CMK (cell line): ENCODE measurements at places on chromosomes 1 and 21.

DNA sequence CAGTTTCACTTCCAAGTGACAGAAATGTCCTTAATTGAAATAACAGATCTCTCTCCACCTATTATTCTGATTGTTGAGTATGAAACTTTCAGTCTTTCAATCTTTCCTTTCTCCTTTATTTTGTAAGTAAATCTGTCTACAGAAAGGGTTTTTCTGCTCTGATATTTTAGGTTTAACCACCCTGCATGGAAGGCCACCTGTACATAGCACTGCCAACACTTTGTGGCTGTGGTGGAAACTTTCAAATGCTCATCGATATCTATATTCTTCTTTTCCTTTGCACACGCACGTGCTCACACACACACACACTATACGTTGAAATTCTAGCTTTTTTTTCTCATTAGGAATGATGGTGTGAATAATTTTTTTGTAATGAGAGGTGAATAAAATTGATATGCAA is 1179.3 kb downstream of the KCNT2 start:
- DNase-seq, result no peak

DNA sequence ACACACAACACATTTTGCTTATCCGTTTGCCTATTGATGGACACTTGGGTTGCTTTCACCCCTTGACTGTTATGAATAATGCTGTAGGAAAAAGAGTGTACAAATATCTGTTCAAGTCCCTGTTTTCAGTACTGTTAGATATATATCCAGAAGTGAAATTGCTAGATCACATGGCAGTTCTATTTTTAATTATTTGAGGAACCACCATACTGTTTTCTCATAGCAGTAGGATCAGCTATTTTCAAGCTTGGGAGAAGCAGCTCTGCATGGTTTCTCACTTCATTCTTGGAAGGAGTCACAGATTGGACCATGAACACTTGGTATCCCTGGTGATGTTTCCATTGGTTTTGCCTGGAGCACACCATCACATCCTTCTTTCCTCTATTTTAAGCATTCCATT is 114.4 kb upstream of the ZP4 start:
- no peak for DNase-seq

DNA sequence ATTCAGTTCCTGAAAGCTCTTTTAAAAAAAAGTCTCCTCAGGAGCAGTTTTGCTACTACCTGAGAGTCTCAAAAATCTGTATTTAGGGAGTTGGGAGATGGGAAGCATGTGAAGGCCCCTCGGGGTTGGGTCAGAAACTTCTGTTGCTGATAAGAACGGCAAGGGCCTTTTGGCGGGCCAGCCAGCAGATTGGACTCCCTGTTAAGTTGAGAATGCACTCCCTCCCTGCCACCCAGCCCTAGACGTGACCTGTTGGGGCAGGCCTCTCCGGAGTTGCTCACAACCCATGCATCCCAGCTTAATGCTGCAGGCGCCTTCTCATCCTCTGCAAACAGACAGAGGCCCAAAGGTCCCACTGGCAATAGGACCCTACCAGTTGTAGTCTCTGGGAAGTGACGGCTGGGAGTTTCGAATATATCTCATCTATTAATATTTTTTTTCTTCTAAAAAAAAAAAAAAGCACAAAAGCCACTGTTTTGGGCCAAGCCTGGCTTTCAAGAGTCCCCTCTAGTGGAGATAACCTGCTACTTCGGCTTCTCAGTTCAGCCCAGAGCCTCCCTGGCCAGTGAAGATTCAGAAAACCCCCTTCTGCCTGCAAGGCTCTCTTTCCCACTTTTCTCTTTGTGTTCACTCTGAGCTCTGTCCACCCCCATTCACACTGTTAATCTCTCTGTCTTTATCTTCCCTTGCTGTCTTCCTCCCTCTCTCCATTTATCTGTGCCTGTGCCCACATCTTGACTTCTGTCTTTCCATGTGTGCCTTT is 5.3 kb downstream of the PLXNA2 start:
- no peak for DNase-seq

- no peak for DNase-seq
Measured at GRCh38 chr1:166172106-166172505, 5.3 kb upstream of the FAM78B start.

DNA sequence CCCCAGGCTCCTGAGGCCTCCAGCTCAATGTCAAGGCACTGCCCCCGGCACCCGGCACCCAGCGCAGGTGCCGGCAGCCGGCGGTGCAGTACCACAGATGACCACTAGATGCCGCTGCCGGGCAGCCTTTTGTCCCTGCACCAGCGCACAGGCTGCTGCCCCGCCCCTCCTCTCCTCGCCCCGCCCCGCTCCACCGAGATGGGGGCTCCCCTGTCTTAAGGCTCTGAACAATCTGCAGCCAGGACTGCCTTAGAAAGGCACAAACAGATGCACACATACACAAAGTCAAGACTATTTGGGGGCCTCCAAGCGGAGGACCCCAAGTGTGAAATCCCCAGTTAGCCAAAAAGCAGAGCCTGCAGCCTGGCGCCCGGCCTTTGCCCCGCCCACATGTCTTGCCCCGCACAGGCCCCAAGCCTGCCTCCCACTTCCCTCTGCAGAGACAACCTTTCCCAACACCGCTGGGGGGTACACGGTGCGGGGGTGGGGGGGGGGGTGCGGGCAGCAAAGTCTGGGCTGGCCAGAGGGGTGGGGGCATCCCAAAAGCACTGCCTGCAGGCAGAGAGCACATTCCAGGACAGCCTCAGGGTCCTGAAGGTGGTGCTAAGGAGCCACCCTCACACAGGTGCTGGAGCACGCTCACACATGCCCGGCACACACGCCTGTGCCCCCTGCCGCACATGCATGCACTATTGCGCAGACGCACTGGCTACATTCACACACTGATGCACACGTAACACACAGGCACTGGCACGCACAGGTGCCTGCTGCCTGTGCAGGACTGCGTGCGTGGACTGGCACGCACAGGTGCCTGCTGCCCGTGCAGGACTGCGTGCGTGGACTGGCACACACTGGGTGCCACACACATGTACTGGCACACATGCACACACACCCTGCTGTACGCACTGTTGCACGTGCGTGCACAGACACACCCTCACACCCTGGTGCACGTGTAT is 37.1 kb downstream of the ARHGEF16 start:
- DNase-seq, result peak; percentile 27

- no peak for DNase-seq
Measured at GRCh38 chr1:247387096-247387495, 28.9 kb upstream of the NLRP3 start.

DNA sequence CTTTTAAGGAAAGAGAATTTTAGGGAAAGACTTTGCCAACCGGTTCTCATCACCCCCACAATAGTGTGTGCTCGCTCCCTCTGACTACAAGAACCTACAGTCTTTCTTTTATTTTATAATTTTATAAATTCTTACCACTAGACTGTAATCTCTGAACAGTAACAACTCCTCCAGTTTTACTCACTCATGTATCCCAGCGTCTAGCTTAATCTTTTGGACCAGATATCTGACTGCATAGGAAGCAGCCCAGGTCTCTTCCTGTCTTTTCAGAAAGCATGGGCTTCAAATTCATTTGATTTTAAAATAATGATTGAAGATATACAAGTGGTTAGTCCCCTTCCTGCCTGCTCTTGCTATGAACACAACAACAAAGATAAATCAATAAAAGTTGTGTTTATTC is 19.0 kb upstream of the DUSP10 start:
- no peak for DNase-seq

DNA sequence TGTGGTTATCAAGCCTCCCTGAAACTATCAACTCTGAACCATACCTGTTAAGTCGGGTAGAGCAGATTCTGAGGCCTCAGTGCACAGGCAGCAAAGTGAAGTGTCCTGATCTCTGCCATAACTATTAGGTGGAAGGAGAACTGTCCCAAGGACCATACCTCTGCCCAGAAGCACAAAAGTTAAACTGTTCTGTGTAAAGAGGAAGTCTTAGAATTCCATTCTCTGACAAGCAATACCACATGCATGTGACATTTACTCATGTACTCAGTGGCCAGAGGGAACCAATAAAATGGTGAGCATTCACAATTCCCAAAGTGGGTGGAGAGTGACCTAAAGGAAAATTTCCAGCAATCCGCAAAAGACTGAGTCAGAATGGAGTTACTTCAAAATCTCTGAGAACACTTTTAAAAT is 61.0 kb downstream of the TOR3A start:
- DNase-seq, result no peak

- no peak for DNase-seq
Measured at GRCh38 chr1:89429062-89429461, 65.2 kb downstream of the GBP6 start.

GRCh38 chr1:28631713-28632112 is 11.2 kb downstream of the TAF12 start:
- DNase-seq, result no peak

GRCh38 chr1:43587594-43587993 is 56.9 kb downstream of the PTPRF start:
- no peak for DNase-seq

GRCh38 chr1:101237229-101237837 is 514 bp downstream of the S1PR1 start:
- DNase-seq, result no peak

DNA sequence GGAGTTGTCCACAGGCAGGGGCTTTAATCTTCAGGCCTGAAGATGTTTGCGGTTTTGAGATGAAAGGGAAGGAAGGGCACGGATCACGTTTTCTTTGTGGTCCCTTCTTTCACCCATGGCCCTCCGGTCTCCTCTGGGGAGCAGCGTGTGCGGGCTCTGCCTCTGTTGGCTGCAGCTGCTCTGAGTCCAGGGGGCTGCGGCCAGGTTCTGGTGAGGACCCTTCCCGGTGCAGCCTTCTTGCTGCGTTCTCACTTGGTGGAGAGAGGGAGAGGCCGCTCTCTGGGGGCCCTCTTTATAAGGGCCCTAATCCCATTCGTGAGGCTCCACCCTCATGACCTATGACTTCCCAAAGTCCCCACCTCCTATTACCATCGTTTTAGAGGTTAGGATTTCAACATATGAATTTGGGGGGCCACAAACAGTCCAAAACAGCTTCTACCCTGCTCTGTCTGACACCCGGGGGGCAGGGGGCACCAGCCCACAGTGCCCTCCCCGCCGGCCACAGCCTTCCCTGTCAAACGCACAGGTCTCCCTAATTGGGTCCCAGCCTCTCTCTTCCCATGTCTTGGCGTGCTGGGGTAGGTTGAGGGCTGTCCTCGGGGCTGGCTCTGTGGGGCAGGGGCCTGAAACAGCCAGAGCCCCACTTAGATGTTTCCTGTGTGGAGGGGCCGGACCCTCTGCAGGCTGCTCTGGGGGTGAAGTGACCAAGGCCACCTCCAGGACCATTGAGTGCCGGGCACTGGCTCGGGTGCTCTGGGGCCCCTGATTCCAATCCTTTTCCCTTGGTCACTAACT is 100.1 kb upstream of the C1orf174 start:
- DNase-seq, result no peak

GRCh38 chr1:4768553-4768952 is 114.1 kb downstream of the AJAP1 start:
- DNase-seq, result no peak

GRCh38 chr1:116942344-116942743 is 32.6 kb downstream of the PTGFRN start:
- DNase-seq, result no peak

DNA sequence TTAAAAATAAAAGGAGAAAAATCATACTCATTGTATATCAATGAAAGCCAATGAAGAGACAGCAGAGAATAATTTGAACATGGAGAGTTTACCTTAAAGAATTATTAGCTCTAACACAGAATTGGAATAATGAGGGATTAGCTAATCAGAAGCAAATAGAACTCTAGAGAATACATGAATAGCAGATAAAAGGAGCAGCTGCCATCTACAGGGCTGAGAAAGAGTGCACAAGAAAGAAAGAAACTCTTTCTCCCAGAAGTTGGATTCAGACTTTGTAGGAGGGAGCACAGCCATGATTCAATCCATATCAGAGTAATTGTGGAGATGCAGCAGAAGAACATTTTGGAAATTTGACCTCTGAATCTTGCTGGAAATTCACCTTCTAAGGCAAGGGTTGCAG is 1171.2 kb downstream of the PLA2G4A start:
- no peak for DNase-seq

GRCh38 chr21:40562242-40563002 is 284.5 kb downstream of the DSCAM start:
- no peak for DNase-seq

GRCh38 chr1:25854554-25854953 is 4.7 kb downstream of the AUNIP start:
- no peak for DNase-seq

DNA sequence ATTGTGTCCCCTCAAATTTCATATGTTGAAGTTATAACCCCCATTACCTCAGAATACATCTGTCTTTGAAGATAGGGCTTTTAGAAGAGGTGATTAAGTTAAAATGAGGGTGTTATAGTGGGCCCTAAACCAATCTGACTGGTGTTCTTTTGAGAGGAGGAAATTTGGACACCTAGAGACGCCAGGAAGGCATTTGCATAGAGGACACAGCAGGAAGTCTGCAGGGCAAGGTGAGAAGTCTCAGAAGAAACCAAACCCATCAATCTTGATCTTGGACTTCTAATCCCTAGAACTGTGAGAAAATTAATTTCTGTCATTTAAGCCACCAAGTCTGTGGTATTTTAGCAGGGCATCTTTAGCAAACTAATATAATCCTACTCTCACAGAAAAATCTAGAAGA is 13.0 kb downstream of the GOLPH3L start:
- DNase-seq, result no peak

DNA sequence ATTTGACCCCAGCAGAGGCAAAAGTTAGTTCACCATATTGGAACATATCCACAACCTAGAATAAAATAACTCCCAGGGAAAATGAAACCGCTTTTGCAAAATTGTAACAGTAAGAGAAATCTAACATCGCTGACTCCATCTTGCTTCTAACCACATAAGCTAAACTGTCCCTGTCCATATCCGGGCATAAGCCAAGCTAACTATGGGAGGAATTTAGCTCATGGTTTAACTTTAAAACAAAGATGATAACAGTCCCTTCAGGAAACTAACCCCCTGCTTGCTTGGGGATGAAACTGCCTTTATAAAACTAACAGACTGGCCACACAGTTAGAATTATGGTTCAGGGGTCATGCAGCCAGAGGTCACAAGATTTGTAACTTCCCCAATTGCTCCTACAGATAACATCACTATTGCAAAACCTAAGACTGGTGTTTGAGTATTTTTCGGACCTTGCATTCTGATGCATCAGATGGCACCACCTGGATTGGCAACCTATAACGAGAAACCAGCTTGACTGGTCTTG is 46.3 kb downstream of the TESK2 start:
- no peak for DNase-seq

DNA sequence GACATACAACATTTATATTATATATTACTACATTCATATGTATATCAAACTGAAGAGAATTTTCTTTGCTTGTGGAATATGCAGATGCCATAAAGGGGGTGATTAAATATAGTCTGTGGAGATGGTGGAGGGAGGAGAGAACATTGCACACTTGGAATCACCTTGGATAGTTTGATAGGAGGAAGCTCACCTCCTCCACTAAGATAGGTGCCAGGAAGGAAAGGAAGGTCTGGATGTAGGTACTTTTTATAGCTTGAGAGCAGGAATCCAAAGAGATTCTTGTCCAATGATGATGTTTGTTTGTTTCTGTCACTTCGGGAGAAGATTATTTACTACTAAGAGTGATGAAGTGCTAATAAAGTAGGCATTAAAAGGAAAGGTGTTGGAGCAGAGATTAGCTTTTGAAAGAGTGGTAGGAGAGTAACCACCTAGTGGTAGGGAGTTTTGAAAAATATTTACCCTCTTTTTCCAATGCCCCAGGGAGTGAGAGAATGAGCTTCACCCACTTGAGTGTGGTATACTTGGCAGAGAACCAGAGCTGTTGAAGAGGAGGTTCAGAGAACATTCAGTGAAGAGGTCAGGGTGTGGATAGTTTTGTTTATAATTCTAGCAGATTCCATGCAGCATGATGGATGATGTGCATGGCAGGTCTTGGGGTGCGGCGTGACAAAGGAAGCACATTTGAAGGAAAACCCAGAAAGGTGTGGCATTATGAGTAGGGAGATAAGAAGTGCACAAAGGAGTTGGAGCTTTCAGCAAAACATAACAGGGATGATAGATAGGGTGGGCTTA is 145.0 kb downstream of the PATJ start:
- DNase-seq, result no peak
